ENCODE measurements at places on chromosomes 4 and X. TPM values are rescaled to one million over a fixed set of nuclear protein-coding genes. Genes with fewer than 3 reads are reported as not detected.
A peak's percentile ranks its signal among the peaks of the same experiment; 100 is the strongest.

- DNase-seq, result no peak
Observed at GRCh38 chr4:90415116-90415515, 287.9 kb downstream of the CCSER1 start.

DNA sequence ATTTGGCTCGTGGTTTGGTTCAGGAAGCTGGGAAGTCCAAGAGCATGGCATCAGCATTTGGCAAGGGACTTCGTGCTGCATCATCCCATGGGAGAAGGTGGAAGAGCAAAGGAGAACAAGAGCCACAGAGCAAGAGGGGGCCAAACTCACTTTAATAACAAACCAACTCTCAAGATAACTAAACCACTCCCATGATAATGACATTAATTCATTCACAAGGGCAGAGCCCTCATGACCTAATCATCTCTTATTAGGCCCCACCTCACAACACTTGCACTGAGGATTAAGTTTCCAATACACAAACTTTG, 113.4 kb upstream of the ATXN3L start:
- no peak for DNase-seq

GRCh38 chr4:87679449-87680169, 29.5 kb downstream of the DMP1 start:
- peak; percentile 55 for DNase-seq

- no peak for DNase-seq
Observed at GRCh38 chr4:59180969-59181368, 2019.2 kb upstream of the ADGRL3 start.

- DNase-seq, result no peak
Observed at GRCh38 chr4:28248269-28248668, 1387.6 kb downstream of the STIM2 start.

- no peak for DNase-seq
Observed at GRCh38 chr4:155908187-155909139, 5.0 kb downstream of the TDO2 start.

DNA sequence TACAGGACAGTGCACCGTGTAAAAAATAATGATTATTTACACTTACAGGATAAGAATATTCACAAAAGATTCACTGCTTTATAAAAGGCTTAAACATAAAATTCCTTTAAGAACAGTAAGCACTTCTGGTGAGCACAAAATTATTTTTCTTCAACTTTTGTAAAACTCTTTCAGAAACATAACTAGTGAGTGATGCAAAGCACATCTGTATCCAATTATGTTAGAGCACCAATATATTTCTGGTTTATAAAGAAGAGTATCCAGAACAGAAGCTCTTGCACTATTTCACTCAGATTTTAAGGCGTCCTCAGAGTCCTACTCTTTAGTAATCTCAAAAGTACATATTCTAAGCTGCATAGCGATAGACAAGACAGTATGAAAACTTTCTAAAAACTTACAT, 276.0 kb downstream of the C4orf33 start:
- no peak for DNase-seq

- DNase-seq, result no peak
Observed at GRCh38 chr4:14926368-14926767, 75.9 kb upstream of the CPEB2 start.

DNA sequence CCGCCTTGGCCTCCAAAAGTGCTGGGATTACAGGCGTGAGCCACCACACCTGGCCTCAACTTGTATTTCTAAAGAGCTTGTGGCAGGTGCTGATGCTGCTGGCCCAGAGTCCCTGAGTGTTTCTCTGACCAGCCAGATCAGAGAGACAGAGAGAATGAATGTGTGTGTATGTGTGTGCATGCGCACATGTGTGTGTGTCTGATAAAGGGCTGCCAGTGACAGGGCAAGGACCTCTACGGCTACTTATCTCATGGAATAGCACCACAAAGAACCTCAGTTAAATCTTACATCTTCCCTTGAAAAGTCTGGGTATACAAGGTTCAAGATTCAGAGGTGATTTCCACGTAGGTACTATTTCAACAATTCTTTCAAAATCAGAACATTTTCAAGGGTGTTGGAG, 86.0 kb downstream of the SCD5 start:
- DNase-seq, result no peak

The TMLHE gene
- total RNA-seq, result 49.9 TPM

The DCAF8L2 gene
- not detected for total RNA-seq

The LRIT3 gene
- total RNA-seq, result not detected

The GYPA gene
- not detected for total RNA-seq

The IL3RA gene
- 5.5 TPM for total RNA-seq

The FAAH2 gene
- total RNA-seq, result 0.34 TPM

The MAP3K15 gene
- not detected for total RNA-seq

The LDB2 gene
- 43.3 TPM for total RNA-seq

The CPLX1 gene
- total RNA-seq, result 2.4 TPM

The CLCN5 gene
- total RNA-seq, result 1.4 TPM

Measured in heart right ventricle (tissue), 16 donors.